Muscle of leg (tissue), 16 donors: ENCODE measurements at places on chromosomes 12 and 14.

DNA sequence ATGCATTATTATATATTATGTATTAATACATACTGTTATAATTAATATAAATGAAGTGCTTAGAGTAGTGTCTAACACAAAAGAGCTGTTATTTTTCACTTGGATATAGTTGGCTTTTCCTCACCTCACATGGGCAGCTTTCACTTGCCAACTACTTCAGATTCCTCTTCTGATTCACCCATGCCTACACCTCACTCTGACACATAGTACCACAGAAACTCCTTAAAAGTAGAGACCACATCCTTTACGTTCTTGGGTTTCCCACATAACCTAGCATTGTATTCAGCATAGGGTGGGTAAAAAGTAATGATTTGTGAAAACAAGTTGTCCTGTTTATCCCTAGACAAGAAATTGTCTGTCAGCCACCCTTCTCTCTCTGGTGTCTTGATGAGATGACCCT, 61.0 kb downstream of the DIO2 start:
- no peaks in the 10 kb centered on the region for H3K4me1 ChIP-seq
- DNase-seq = no peak
- H3K27ac ChIP-seq = no peak overlapping the region
- H3K36me3 ChIP-seq = no peaks in the 10 kb centered on the region
- H3K4me3 ChIP-seq = no peak overlapping the region

DNA sequence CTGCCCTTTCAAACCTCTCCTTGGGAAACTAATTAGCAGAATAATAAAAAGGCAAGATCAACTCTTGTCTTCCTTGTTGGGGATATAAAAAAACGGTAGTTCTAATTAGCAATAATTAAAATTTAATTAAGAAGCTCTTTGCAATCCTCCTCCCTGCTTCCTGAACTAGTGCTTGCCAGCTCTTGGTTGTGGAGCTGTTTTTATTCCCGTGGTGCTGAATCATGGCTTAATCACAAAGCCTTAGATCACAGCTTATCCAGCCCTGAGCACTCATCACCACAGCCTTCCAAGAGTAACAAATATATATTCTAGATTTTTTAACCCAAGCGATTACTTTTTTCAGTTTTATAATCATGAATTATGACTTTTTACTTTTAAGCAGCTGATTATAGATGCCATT, 63.2 kb upstream of the INSM2 start:
- no peak overlapping the region for H3K27ac ChIP-seq
- no peaks in the 10 kb centered on the region for H3K27me3 ChIP-seq
- H3K4me3 ChIP-seq = no peak overlapping the region
- no peaks in the 10 kb centered on the region for H3K4me1 ChIP-seq
- H3K36me3 ChIP-seq = no peaks in the 10 kb centered on the region

DNA sequence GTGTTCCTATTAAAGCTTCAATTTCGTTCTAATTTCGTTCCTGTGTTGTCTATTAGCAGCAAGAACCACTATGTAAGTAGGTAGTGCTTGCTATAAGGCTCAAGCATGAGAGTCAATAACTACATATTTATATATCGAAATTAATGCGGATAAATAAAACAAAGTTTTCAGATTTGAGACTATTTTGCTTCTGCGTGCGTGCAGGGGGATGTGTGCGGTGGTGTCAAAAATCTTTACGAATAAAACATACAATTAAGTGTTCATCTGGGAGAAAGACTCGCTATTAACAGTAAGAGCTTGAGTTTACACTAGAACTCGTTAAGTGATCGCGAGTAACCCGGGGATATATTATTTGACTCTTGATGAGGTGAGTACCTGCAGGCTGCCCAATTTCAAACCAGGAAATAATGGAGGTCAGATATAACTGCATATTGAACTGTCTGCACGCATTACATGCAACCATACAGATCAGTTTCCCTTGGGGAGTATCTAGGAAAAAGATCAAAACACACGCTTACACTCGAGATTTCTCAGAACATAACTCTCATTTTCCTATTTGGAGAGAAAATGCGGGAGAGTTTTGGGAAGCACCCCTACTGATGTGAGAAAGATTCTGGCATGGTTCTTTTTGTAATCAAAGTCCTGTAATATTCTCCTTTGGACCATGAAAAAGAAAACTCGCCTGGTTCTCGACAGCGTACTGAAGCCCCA, 813 bp downstream of the TWF1 start:
- peak overlapping the region; percentile 86 for H3K4me3 ChIP-seq
- H3K27ac ChIP-seq = peak overlapping the region; percentile 95
- peaks cover 3% of the 10 kb centered on the region for H3K4me1 ChIP-seq
- peak; percentile 33 for DNase-seq
- peaks cover 6% of the 10 kb centered on the region for H3K36me3 ChIP-seq

DNA sequence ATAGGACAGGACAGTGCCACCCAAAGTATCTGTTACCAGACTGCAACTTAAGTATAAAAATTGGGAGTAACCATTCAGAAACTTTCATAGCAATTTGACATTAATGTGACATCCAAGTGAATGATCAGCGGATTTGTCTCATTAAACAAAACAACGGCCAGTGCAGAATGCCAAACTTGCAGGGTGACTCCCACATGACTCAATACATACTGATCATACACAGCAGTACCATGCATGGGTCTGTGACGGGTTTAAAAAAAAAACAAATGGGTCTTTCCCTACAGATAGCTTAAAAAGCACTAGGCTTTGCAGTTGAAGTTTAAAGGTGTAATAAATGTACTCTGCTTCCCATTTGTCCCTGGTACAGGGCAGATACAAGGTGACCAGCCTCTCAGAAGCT, 116.6 kb downstream of the SLC35F4 start:
- H3K36me3 ChIP-seq = no peaks in the 10 kb centered on the region
- H3K4me1 ChIP-seq = no peaks in the 10 kb centered on the region
- DNase-seq = no peak
- no peak overlapping the region for H3K27ac ChIP-seq
- H3K4me3 ChIP-seq = no peak overlapping the region
- H3K27me3 ChIP-seq = no peaks in the 10 kb centered on the region

GRCh38 chr12:31274520-31275300, 51.2 kb downstream of the SINHCAF start:
- no peaks in the 10 kb centered on the region for H3K4me1 ChIP-seq
- no peak overlapping the region for H3K4me3 ChIP-seq
- H3K27ac ChIP-seq = no peak overlapping the region
- DNase-seq = no peak
- H3K27me3 ChIP-seq = no peaks in the 10 kb centered on the region

DNA sequence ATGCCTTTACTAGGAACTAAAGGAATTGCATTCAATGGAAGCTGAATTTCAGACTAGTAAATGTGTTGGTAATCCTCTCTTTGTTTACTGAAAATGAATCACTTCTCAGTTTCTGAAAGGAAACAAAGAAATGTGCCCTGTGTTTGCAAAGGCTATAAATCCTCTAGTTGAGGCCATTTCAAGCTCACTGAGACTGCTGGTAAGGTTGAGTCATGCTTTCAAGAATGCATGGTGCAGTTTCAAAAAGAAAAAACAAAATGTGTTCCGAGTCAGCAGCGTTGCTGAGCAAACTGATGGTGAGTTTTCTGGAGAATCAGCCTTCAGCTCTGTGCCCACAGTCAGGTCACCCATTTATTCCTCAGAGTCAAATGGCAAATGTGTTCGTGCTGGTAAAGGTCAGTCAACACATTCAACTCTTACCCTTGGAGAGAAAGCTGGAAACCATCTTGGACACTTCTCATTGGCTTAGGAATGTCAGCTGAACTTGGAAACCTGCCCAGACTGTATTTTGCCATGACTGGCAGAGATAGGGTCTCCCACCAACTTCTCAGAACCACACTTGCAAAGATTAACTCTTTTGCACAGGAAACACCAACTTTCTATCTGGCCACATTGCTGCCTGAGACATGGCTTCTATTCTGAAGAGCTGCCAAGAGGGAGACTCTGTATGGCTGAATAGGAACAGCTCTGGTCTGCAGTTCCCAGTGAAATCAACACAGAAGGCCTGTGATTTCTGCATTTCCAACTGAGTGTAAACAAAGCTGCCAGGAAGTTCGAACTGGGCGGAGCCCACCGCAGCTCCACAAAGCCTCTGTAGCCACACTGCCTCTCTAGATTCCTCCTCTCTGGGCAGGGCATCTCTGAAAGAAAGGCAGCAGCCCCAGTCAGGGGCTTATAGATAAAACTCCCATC, 484.4 kb downstream of the ATP23 start:
- peak; percentile 46 for DNase-seq
- no peak overlapping the region for H3K4me3 ChIP-seq
- H3K27me3 ChIP-seq = no peaks in the 10 kb centered on the region
- H3K36me3 ChIP-seq = no peaks in the 10 kb centered on the region
- H3K4me1 ChIP-seq = peaks cover 8% of the 10 kb centered on the region

GRCh38 chr12:124752437-124753227, 111.0 kb downstream of the SCARB1 start:
- no peak overlapping the region for H3K4me3 ChIP-seq
- no peak overlapping the region for H3K27ac ChIP-seq
- no peaks in the 10 kb centered on the region for H3K36me3 ChIP-seq
- peaks cover 36% of the 10 kb centered on the region for H3K4me1 ChIP-seq
- DNase-seq = no peak

DNA sequence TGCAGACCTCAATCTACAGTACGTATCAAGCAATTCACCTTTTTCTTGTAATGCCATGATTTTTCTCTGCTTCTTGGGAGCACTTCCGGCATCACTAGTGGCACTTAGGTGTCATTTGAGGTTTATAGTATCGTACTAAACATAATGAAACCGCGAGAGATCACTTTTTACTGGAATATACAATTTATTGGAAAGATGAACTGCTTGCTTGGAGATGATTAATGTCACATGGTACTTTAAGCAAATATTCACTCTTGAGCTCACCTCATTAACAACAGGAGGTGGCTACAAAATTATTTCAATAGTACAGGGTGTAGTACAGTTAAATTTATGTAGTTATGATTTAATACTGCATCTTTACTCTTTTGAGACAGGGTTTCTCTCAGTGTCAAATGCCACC, 11.5 kb downstream of the FUT8 start:
- no peaks in the 10 kb centered on the region for H3K4me1 ChIP-seq
- DNase-seq = no peak

- no peak for DNase-seq
- H3K27ac ChIP-seq = no peak overlapping the region
- no peaks in the 10 kb centered on the region for H3K36me3 ChIP-seq
- no peaks in the 10 kb centered on the region for H3K27me3 ChIP-seq
- no peak overlapping the region for H3K4me3 ChIP-seq
These were observed 783.0 kb downstream of the TMEM121 start for GRCh38 chr14:106309423-106309822.
